ENCODE measurements at places on chromosomes 5 and 9.

DNA sequence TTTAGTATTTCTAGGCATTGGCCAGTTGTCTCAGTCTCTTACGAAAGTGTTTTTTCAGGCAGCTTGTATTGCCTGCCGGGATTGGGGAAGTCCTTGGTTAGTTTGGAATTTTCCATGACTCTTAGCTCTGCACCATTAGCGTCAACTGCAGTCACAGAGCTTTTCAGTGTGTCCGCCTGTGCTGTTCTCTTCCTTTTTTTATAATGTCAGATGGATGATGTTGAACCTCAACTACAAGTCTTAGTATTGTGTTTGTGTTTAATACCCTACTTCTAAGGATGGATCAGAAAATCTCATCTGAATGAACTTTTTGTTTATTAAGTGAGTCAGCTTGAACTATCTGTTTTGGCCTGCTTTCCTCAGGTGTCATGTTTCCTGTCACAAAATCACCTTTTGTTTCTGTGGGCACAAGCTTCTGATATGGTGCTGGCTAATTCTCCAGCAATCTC is 33.1 kb downstream of the ATP6V0E1 start:
- no peak for DNase-seq

DNA sequence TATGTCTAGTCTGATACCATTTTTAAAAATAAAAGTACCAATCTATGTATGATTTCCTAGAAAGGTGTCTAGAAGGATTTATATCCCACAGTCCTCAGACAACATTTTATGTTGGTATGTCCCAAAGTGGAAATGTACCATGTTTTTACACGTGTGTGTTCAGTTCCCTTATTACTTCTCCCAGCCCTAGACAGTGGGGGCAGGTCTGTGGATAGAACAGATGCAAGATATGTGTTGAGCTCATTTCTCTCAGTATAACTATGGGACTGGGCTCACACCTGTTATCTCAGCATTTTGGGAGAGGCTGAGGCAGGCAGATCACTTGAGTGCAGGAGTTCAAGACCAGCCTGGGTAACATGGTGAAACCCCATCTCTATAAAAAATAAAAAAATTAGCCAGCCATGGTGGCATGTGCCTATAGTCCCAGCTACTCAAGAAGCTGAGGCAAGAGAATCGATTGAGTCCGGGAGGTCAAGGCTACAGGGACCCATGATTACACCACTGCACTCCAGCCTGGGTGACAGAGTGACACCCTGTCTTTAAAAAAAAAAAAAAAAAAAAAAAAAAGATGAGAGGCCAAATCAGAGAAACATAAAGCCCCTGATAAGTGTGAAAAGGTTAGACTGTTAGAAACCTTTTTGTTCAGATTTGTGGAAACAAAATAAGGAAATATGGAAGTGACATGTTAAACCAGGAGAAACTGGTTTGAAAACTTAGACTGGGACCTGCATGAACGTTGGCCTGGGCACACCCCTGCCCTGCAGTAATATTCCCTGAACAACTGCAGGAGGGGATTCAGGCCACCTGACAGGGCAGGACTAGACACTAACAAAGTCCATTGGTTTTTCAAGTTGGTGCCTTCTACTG is 7.4 kb upstream of the SLC2A8 start:
- DNase-seq = no peak

- DNase-seq = no peak
These were observed 35.6 kb upstream of the SMU1 start for GRCh38 chr9:33112094-33112493.

- no peak for DNase-seq
These were observed 40.5 kb upstream of the TMC1 start for GRCh38 chr9:72480921-72481320.

- no peak for DNase-seq
These were observed 300.3 kb downstream of the MRPS30 start for GRCh38 chr5:45109062-45109461.

DNA sequence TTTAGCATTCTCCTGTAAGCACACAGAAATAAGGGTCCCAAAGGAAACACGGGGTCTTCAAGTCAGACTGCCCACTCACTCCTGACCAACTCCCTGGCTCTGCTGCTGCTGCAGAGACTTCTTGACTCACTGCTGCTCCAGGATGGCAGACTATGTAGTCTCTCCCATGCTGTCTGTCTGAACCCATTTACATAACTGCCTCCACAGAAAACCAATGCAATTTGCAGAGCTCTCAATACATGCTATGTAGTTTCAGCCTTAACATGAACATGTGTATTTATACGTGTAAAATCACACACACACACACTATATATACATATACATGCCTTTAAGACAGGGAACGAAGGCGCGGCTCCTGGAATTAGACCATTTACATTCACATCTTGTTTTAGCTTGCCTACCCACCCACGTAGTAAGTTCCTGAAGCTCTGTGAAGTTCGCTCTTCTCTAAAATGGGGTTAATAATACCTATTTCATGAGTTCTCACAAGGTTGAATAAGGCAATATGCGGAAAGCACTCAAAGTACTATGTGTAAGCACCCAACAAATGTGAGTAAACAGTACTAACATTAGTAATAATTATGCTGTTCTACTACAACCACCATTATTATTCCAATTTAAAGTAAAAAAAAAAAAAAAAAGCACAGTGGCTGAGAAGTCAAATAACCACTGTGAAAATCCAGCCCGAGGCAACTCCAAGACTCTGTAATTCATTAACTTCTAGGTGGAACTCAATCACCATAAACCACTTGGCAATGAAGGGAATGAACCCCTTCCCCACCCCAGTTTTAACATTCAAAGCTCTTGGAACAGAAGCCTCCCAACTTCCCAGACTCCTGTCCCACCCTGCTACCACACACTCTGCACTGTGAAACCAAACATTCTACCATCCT is 31.8 kb downstream of the PRELID2 start:
- DNase-seq = no peak

DNA sequence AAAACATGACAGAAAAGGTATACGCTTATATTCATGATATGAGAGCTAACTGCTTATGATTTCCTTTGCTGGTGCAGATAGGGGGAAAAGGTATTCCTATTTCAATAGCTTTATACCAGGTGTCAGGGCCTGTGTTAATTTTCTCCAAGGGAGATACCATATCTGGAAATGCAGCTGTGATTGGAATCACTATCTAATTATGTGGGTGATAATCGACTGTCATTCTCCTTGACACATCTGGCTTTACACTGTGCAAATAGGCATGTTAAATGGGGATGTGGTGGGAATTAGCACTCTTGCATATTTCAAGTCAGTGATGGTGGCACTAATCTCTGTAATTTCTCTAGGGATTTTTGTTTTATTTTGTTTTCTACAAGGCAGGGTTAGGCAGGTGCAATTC is 611.1 kb downstream of the CDH9 start:
- DNase-seq = no peak

DNA sequence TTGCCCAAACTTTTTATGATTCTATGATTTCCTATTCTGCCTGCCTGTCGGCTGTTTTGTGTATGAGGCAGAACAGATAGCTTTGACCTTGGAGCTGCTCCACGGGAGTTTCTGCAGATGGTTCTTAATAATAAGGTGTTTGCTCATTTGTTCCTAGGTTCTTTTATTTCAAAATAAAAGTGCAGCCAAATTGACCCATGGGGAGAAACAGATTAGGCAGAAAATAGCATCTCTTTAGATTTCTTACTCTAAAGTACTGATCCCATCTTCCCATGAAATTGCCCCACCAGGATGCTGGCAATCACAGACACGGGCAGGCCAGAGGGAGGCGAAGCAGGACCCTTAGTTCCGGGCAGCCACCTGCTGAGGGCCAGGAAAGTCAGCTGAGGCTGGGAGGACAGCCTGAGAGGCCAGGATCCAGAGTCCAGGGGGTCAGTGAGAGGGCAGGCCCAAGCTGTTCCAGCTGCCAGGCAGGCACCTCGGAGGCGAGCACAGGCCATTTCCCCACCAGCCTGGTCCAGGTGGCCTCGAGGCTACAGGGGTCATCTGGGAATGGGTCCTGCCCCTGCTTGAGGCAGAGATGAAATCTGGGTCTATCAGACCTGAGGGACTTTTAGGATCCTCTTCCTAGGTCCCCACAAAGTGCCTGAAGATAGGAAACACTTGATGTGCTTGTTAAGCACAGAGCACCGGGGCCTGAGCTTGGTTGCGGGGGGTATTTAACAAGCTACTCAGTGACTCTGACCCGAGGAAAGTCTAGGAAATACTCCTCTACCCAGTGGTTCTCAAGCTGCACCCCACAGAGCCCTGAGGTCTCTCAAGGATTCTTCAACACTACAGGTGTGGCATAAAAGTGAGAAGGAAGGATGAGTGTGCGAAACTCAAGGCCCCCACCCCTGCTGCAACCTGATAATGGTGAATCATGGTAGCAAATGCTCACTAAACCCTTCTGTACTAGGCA is 145.4 kb downstream of the CMYA5 start:
- no peak for DNase-seq

- DNase-seq = no peak
These were observed 30.5 kb upstream of the GADD45G start for GRCh38 chr9:89574309-89574708.

DNA sequence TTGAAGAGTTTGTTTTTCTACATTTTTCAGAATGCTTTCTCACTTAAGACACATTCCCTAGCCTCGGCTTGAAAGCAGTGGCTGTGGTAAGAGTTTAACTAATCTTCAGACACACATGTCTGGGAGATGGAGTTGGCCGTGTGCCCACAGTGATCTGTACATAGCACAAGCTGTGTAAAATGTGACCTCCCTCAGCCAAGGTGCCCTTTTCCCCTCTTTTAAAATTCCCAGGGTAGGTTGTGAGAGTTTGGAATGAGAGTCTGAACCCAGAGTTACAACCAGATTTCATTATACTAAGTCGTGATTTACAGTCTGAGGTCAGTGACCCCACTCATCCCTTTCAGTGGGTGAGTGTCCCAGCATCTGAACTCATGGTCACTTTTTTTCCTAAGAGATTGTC is 230.4 kb downstream of the DOCK8 start:
- no peak for DNase-seq

- DNase-seq = no peak
These were observed 4.5 kb downstream of the DUSP1 start for GRCh38 chr5:172766287-172767108.

DNA sequence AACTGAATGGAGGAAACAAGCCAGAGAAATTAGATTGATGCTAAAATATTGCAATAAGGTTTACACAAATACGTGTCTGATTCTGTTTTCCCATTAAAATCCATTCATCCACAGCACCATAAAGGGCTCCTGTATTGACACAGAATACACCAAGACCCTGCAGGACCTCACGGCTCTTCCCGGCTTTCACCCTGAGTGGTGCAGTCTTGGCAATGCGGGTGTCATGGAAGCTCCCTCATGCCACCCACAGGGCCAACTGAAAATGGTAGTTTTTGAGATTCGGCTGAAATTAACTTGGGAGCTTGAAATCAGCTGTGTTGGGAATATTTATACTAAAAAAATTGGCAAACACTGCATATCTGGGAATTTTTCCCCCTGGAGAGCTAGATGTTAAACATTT is 17.3 kb upstream of the EXOC3 start:
- DNase-seq = no peak

DNA sequence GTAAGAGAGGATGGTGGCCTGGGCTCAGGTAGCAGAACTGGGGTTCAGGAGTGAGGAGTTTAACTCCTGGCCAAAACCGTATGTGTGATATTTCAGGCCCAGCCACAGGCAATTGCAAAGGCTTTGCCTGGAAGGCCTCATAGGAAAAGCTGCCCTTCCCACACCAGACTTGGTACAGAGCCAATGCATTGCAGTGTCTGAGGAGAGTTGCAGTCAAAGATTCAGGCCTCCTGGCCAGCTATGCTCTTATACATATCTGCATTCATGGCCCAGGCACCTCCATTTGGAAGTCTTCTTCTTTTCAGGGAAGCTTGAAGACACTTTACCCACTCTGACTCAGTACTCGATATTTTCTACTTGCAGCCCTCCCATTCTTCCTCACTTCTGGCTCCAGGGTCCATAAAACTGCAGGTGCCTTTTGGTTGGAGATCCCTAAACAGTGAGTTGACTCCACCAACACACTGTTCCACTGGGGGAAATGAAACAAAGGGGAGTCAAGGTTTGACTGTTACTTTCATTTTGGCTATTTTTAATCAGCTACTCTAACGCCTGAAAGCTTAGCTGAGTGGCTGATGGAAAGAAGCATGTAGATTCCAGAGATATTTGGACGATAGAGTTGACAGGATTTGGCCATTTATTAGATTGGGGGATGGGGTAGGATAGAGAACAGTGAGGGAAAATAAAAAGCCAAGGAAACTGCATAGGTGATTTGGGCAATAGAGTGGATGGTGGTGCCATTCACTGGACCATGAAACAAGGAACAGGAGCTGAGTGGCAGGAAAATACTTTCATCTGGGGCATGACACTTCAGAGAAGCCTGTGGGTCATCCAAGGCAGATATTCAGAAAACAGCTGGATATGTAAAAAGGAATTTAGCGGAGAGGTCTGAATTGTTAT is 30.6 kb upstream of the IL33 start:
- no peak for DNase-seq

DNA sequence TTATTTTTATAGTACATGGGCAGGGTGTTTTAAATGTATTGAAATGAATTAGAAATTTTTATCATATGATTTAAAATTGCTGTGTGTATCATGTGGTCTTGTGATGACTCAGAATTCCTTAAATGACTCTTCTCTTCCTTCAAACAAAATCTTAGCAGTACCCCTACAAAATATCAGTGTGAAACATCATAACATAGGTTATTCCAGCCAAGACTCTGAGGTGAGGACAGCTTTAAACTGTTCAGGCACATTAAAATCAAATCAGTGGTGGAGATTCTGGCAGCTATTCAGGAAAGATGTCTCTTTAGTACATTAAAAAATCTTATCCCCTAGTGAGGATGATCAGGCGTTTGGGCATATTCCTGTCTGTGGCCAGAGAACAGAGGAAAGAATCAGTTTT is 174.0 kb downstream of the MAN2A1 start:
- DNase-seq = no peak

DNA sequence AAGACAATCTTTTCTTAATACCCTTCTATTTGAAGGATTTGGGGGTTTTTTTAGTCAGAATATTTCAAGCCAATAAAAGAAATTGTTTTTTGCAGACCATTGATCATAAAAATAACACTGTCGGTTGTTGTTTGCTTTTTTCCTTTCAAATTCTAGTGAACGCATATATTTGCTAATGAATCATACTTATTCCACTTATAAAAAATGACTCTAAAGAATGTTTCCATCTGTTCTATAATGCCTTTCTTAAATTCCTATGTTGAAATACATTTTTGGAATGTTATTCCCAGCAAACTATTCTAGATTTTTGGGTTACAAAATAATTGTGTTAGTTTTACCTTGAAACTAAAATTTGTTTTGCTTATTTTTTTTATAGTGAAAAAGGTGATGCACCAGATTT is 32.2 kb downstream of the CWC27 start:
- DNase-seq = no peak

Measured in activated CD4-positive, CD25-positive, alpha-beta regulatory T cell (primary cell).